ENCODE measurements at places on chromosomes 7 and 10.
A peak's percentile ranks its signal among the peaks of the same experiment; 100 is the strongest.

GRCh38 chr10:5485948-5486852, 13.2 kb downstream of the CALML5 start:
- peaks cover 28% of the 10 kb centered on the region for H3K27me3 ChIP-seq
- no peak overlapping the region for H3K4me3 ChIP-seq
- no peak for DNase-seq
- no peaks in the 10 kb centered on the region for H3K4me1 ChIP-seq

DNA sequence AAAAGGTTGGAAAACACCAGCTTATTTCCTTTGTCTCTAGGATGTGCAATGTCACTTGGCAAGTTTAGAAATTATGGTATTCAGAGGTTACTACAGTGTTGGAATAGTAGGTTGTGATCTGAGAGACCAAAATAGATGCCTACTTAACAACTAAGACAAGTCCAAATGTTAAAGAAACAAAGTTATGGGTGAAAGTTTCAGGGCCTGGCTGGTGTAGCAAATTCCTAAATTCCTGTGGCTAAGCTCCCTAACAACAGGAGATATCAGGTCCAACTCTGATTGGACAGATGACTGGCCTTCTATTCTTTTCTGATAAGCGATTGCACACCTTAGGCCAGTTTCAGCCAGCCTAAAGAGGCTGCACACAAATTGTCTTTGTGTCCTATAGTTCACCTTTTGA, 873.5 kb downstream of the REEP3 start:
- no peak overlapping the region for H3K4me3 ChIP-seq
- H3K36me3 ChIP-seq = no peaks in the 10 kb centered on the region
- no peak overlapping the region for H3K27ac ChIP-seq

GRCh38 chr7:75017832-75018231, 53.3 kb downstream of the CASTOR2 start:
- H3K4me3 ChIP-seq = no peak overlapping the region
- H3K36me3 ChIP-seq = peaks cover 34% of the 10 kb centered on the region

GRCh38 chr7:114832906-114833595, 88.8 kb upstream of the MDFIC start:
- H3K4me1 ChIP-seq = no peaks in the 10 kb centered on the region
- no peaks in the 10 kb centered on the region for H3K27me3 ChIP-seq
- DNase-seq = no peak
- no peak overlapping the region for H3K27ac ChIP-seq

DNA sequence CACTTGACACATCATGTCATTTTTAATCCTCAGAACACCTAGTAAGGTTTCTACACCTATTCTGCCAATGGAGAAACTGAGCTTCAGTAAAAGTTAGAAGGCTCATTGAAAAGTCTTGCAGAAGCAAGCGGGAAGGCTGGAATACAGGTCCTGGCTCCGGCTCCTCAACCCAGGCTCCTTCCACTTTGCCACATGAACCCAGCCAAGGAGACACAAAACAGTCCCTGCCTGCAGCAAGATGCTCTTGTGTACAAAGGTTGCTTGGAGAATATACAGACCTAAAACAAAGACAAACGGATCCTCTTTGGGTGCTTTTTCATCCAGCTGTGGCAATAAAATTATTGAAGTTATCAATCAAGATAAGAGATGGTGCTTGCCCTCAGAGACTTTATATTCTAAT, 106.8 kb downstream of the SORBS1 start:
- DNase-seq = no peak
- H3K4me3 ChIP-seq = no peak overlapping the region
- H3K4me1 ChIP-seq = peaks cover 87% of the 10 kb centered on the region
- H3K36me3 ChIP-seq = no peaks in the 10 kb centered on the region
- peak overlapping the region; percentile 92 for H3K27ac ChIP-seq

DNA sequence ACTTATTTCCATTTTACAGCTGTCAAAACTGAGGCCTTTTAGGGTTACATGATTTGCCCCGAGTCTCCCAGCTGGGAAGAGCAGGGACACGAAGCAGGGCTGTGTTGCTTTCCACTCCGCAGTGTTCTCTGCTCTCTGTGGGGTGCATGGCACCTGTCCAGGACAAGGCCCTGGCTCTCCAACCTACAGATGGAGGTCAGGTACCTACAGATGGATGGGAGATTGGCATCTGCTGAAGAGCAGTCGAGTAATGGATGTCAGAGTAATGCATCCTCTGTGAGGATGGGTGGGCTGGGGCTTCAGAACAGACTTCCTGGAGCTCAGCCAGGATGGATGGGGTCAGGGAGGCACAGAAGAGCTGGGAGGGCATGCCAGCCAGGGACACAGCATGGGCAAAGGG, 85.0 kb downstream of the EMX2 start:
- no peak overlapping the region for H3K27ac ChIP-seq
- peaks cover 6% of the 10 kb centered on the region for H3K27me3 ChIP-seq
- DNase-seq = no peak
- no peak overlapping the region for H3K4me3 ChIP-seq

DNA sequence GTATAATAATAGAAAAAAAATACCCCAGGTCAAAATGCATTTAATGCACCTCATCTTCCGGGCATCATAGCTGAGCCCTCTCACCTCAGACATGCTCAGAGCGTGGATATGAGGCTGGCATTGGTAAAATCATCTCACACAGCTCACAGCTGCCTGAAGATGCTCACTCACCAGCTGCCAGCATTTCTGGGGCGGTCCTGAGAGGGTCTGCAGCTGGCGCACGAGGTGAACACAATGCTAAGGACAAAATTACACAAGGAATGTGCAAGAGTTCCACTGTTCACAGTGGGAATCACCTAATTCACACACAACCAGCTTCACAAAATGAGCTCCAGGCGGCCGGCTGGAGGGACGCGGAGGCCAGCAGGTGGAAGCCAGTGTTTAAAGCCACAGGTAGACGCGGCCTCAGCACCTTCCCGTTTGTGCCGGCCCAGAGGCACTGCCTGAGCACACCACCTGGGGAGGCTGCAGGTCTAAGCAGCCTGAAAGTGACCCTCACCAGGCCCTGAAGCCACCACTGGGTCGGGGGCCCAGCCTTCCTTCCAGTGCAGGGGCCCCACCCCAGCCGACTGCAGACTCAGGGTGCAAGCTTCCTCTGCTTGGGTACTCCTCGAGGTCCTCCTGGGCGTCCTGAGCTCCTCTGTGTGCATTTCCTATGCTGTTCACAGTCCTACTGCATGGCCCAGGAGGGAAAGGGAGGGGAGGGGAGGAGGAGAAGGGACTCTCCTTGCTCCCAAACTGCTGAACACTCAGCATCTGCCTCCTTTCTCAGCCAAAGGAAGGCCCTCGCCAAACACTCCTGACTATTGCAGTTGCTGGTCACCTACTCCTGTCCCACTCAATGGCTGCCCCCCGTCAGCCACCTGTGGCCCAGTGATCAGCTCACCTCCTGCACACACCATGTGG, 61.2 kb upstream of the FAM20C start:
- no peaks in the 10 kb centered on the region for H3K36me3 ChIP-seq
- peak overlapping the region; percentile 65 for H3K27ac ChIP-seq
- peaks cover 13% of the 10 kb centered on the region for H3K27me3 ChIP-seq
- no peak for DNase-seq

- peaks cover 26% of the 10 kb centered on the region for H3K4me1 ChIP-seq
- H3K27ac ChIP-seq = peak overlapping the region; percentile 46
- no peak overlapping the region for H3K4me3 ChIP-seq
- no peaks in the 10 kb centered on the region for H3K36me3 ChIP-seq
These were observed 254.8 kb downstream of the PHF14 start for GRCh38 chr7:11228515-11228914.
